Heart left ventricle (tissue), 16 donors: ENCODE measurements at places on chromosomes 1 and 21.
A peak's percentile ranks its signal among the peaks of the same experiment; 100 is the strongest.

DNA sequence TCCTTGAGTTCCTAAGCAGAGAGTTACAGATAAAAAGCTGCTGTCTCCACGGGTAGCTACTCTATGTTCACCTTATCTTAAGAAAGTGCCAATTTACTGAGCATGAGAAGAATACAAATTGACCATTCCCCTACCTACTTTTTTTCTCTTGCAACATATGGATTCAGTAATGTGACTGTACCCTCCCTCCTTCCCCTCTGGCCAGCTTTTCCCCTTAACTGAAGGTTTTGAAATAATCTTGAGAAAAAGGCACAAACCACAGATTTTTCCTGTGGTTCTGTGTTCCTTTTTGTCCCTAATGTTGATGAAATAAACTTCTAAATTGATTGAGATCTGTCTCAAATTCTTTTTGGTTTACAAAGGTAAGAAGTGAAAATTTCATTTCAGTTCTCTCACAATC, 2.6 kb upstream of the CD2 start:
- no peak for DNase-seq

DNA sequence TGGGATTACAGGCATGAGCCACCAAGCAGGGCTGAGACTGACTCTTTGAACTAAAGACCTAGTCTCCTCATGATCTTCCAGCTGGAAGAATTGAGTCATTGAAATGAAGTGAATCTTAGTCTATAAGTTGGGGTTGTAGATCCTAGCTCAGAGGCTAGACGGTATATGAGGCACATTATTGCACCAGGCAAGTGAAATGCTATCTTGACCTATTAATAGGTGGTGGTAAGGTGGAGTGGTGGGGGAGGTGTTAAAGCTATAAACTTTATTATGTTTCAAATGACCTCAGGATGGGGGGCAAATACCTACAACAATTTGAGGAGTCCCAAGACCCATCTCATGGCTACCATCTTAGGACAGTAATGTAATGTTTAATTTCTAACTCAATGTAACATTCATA, 36.8 kb upstream of the SLC16A1 start:
- no peak for DNase-seq

DNA sequence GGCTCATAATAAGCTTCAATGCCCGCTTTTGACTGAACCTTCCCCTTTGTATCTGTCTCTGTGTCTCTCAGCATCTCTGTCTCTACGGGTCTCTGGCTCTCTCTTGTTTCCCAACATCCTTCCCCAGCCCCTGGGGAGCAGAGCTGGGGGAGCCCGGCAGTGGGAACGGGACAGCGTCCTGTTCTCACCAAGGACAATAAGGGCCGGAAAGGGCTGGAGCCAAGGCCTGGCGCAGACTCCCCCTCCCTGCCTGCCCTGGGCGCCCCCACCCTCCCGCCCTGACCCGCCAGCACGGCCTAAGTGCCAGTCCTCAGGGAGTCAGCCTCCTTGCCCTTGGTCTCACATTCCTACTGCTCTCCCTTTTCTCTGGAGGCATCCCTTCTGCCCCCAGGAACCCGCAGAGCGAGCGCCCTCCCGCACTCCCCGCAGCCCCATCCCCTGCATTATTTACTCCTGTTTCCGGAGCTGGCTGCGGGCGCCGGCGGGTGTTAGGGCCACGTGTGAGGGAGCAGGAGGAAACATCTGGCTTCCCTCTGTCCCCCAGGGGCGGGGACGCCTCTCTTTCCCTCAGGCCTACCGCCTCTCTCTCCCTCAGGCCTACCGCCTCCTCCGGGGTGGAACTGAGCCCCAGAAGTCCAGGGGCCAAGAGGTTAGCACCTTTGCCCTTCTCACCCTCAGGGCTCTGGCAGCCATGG, 6.5 kb downstream of the KRTCAP2 start:
- peak; percentile 90 for DNase-seq

GRCh38 chr1:235918032-235918431, 51.3 kb upstream of the LYST start:
- DNase-seq: no peak

DNA sequence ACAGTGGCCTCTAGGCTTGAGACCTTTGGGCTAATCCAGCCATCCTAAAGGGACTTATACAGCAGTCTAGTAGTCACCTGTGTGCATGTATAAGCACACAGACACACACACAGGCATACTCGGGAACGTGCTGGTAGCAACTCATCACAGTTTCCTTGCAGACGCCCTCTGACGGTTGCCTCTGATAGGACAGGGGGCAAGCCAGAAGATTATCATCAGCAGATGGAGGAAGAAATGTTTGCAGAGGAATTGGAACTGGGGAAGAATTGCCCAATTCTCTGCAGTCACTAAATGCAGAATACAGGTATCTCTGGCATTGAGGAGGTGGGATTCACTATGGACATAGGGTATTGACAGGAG, 222.2 kb downstream of the C1orf94 start:
- DNase-seq: no peak

GRCh38 chr1:179510038-179510437, 65.7 kb downstream of the NPHS2 start:
- DNase-seq: no peak

GRCh38 chr21:15498455-15498854, 231.3 kb upstream of the USP25 start:
- DNase-seq: no peak

DNA sequence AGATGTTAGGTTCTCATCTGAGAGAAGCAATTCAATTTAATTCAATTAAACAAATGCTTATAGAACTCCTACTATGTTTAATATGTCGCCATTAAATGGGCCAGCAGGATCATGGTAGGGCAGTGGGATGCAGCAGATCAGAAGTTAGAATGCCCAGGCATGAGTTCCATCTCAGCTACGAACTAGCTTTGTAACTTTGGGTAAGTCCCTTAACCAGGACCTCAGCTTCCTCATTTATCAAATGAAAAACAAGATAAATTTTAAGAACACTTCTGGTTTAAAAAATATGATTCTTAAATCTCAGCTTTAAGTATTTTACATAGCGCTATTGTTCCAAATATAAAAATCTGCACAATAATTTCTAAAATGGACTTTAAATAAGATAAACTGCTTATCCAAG, 67.5 kb upstream of the GFI1 start:
- DNase-seq: no peak

GRCh38 chr21:17746920-17747319, 72.2 kb downstream of the C21orf91 start:
- DNase-seq: no peak

- DNase-seq: no peak
Observed at GRCh38 chr1:13482600-13482999, 31.2 kb downstream of the LRRC38 start.

GRCh38 chr21:42820616-42821465, 58.5 kb downstream of the WDR4 start:
- DNase-seq: no peak

DNA sequence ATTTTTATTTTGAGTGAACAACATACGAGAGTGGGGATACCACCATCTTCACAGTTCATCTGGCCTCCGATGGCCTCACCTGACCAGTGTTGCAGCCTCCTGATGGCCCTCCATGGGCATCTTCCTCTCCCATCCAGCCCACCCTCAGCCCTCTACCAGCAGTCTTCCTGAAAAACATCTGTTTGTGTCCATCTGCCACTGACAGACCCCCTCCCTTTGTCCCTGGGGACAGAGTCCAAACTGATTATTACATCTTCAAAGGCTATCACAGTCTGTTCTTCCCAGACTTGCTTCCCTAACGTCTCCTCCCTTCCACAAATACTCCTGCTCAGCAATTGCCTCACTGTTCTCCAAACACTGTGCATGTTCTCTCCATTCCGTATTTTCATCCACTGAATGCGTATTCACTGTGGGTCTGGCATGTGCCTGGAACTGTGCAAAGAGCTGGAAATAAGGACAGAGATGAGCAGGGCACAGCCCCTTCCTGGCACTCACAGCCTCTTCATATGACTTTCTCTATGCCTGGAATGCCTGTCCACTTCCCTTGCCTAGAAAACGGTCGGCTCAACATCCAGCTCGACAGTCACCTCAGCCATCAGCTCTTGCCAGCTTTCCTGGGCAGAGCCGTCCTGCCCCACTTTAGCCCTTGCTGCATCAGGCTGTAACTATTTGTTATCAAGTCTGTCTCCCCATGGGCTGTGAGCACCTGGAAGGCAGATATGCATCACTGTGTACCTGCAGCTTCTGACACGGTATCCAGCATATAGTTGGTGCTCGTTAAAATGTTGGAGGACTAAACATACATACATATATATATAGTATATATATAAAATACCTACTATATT, 8.3 kb upstream of the ATF3 start:
- DNase-seq: no peak

GRCh38 chr1:159647616-159648015, 60.0 kb downstream of the APCS start:
- DNase-seq: no peak

- no peak for DNase-seq
Observed at GRCh38 chr1:207988326-207989165, 77.6 kb upstream of the CD34 start.
